A549 treated with CpdA at 1 μM for 4 hours (cell line): ENCODE measurements at places on chromosomes 6 and 20. TPM values are rescaled to one million over a fixed set of nuclear protein-coding genes. Genes with fewer than 3 reads are reported as not detected.

The C20orf96 gene
- total RNA-seq: 10.5 to 11.8 TPM (median 10.9 TPM) in 5 replicates

The SLC16A10 gene
- 0.18 to 0.52 TPM (median 0.33 TPM) in 5 replicates for total RNA-seq

The TMEM170B gene
- total RNA-seq: 0.73 to 1.0 TPM (median 0.85 TPM) in 5 replicates

The PNRC1 gene
- total RNA-seq: 20.3 to 24.0 TPM (median 22.9 TPM) in 5 replicates

The MUCL3 gene
- total RNA-seq: 0.01 to 0.04 TPM (median 0.02 TPM) in 3 of 5 replicates, not detected in the others

The ID4 gene
- total RNA-seq: 1.2 to 2.6 TPM (median 2.1 TPM) in 5 replicates

The OPN5 gene
- total RNA-seq: not detected in 5 replicates

The ZFP57 gene
- not detected in 5 replicates for total RNA-seq

The SMOC2 gene
- not detected in 5 replicates for total RNA-seq

The PSORS1C1 gene
- total RNA-seq: 3.3 to 6.4 TPM (median 4.2 TPM) in 5 replicates

The TUBB1 gene
- 0.06 TPM in 1 of 5 replicates, not detected in the others for total RNA-seq

The DLK2 gene
- total RNA-seq: 2.7 to 7.1 TPM (median 5.8 TPM) in 5 replicates

The ZNF217 gene
- 19.1 to 30.0 TPM (median 22.6 TPM) in 5 replicates for total RNA-seq

The RGL2 gene
- total RNA-seq: 12.4 to 15.7 TPM (median 13.9 TPM) in 5 replicates

The ZC3H12D gene
- 0.10 to 0.21 TPM (median 0.14 TPM) in 5 replicates for total RNA-seq

The NOX3 gene
- total RNA-seq: not detected in 5 replicates

The TINAG gene
- total RNA-seq: 0.08 to 0.59 TPM in 2 of 5 replicates, not detected in the others

The DDX27 gene
- 63.7 to 64.6 TPM (median 64.2 TPM) in 5 replicates for total RNA-seq

The EYA2 gene
- total RNA-seq: 2.6 to 4.0 TPM (median 3.2 TPM) in 5 replicates

The MOG gene
- total RNA-seq: not detected in 5 replicates

The CD93 gene
- not detected in 5 replicates for total RNA-seq

The PLG gene
- not detected in 5 replicates for total RNA-seq

The PLCB1 gene
- total RNA-seq: 0.34 to 1.0 TPM (median 0.61 TPM) in 5 replicates

The BACH2 gene
- 0.26 to 0.58 TPM (median 0.38 TPM) in 5 replicates for total RNA-seq

The PRRT1 gene
- total RNA-seq: 0.45 to 0.98 TPM (median 0.65 TPM) in 5 replicates

The NEDD9 gene
- total RNA-seq: 29.8 to 40.9 TPM (median 36.4 TPM) in 5 replicates

The CRIP3 gene
- 0.20 to 0.62 TPM (median 0.57 TPM) in 5 replicates for total RNA-seq

The SDCBP2 gene
- 0.71 to 1.1 TPM (median 0.99 TPM) in 5 replicates for total RNA-seq

The EFCAB8 gene
- total RNA-seq: not detected in 5 replicates

The ADGB gene
- total RNA-seq: not detected in 5 replicates

The SPATA2 gene
- total RNA-seq: 8.0 to 9.6 TPM (median 8.3 TPM) in 5 replicates

The SEMG1 gene
- not detected in 5 replicates for total RNA-seq

The NAA20 gene
- total RNA-seq: 145 to 163 TPM (median 159 TPM) in 5 replicates

The MAFB gene
- 0.03 to 0.08 TPM (median 0.06 TPM) in 4 of 5 replicates, not detected in the other for total RNA-seq

The HTR1E gene
- total RNA-seq: not detected in 5 replicates

The PRKN gene
- total RNA-seq: 0.07 to 0.10 TPM in 2 of 5 replicates, not detected in the others

The SENP6 gene
- total RNA-seq: 27.4 to 39.8 TPM (median 31.4 TPM) in 5 replicates

The GJA10 gene
- total RNA-seq: not detected in 5 replicates

The ZSCAN31 gene
- 2.0 to 3.8 TPM (median 2.7 TPM) in 5 replicates for total RNA-seq

The AVP gene
- not detected in 5 replicates for total RNA-seq

The PRPH2 gene
- not detected in 5 replicates for total RNA-seq

The HLA-DMB gene
- total RNA-seq: 0.96 to 2.3 TPM (median 1.8 TPM) in 5 replicates

The STMND1 gene
- total RNA-seq: not detected in 5 replicates
